ENCODE measurements at places on chromosomes 13 and 19. TPM values are rescaled to one million over a fixed set of nuclear protein-coding genes. Genes with fewer than 3 reads are reported as not detected.

The ICAM4 gene
- 4.1 TPM for total RNA-seq

The PLPP2 gene
- 0.72 TPM for total RNA-seq

The ZNF222 gene
- 0.96 TPM for total RNA-seq

The CEACAM19 gene
- not detected for total RNA-seq

The ZNF527 gene
- total RNA-seq, result 16.6 TPM

The ZNF726 gene
- 12.0 TPM for total RNA-seq

The DCLK1 gene
- 7.7 TPM for total RNA-seq

The SELENOV gene
- total RNA-seq, result not detected

The RAX2 gene
- 0.96 TPM for total RNA-seq

The C1QTNF9 gene
- 1.4 TPM for total RNA-seq

The OR7A5 gene
- 9.1 TPM for total RNA-seq

The NLRP4 gene
- 0.24 TPM for total RNA-seq

The CKM gene
- total RNA-seq, result not detected

The PTGIR gene
- 22.6 TPM for total RNA-seq

The ZNF418 gene
- total RNA-seq, result 21.2 TPM

The SIAH3 gene
- 2.9 TPM for total RNA-seq

The LHB gene
- not detected for total RNA-seq

The CEACAM8 gene
- total RNA-seq, result 0.96 TPM

The WDR62 gene
- total RNA-seq, result 1.2 TPM

The GIPR gene
- 0.72 TPM for total RNA-seq

The UBE2L5 gene
- not detected for total RNA-seq

The CYP2S1 gene
- 1.2 TPM for total RNA-seq
